ENCODE measurements at places on chromosomes 12 and 14.

DNA sequence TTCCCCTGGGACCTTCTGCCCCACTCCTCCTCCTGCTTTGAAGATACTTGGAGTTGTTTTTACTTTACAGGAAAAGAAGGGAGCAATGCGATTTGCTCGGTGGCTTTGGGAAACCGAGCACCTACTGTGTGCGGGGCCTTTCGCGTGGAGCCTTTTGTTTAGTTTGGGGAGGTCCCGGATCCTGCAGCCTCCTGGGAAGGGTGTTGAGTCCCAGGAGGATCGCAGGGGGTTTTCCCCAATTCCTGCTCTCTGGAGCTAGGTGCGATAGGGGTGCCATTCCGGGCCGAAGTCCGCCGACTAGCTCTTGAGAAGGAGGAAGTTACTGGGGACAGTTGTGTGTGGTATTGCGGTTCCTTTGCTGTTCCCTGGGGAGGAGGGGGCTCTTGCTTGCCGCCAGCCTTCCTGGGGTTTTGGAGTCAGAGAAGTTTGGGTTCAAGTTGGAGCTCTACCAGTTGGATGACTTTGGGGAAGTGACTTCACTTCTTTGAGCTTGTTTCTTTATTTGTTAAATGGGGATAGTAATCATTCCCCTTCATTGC lies 1.1 kb downstream of the BRI3BP start:
- DNase-seq: peak; percentile 83

DNA sequence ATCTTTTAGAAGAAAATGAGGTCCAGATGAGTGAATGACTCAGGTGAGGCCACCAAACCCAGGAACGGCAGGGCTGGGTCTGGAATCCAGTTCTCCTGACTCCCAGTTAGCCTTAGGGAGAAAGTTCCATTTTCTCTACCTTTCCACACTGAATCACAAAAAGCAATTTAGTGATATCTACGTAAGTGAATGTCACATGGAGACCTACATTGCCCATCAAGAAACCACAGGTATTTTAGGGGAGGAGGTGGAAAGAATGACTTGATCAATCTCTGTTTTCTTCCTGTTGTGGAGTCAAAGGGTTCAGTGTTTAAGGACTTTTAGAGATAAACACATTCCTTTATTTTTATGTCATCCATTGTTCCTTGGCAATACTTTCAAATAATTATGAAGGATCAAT lies 106.9 kb upstream of the PTPRB start:
- DNase-seq: no peak

- DNase-seq: no peak
These were observed 123.1 kb downstream of the ZNF664 start for GRCh38 chr12:124096109-124096508.

DNA sequence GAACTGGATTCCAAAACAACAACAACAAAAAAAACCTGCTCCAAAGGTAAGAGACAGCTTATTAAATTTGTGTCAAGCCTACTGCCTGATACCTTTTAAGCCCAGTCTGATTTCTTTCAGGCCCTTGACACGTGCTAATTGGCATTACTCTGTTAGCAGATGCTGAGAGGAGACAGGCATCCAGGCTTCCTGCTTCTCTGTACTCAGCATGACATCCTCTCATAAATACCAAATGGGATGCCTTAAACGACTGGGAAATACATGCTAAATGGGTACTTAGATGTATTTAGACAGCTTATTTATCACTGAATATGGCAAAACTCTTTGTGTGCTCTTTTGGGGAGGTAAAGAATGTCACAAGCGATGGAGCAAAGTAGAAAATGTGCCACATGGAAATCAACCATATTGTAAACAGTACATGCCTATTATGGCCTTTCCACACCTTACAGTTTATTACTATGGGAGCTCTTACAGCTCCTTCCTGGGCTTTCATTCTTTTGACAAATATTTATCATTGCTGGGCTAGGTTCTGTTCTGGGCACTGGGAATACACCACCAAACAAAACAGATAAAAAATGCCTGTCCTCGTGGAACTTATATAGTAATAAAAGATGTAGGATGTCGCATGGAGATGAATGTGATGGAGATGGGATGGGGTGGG lies 11.5 kb upstream of the PCED1B start:
- DNase-seq: no peak

GRCh38 chr12:62098132-62098531 lies 162.1 kb upstream of the USP15 start:
- DNase-seq: no peak

DNA sequence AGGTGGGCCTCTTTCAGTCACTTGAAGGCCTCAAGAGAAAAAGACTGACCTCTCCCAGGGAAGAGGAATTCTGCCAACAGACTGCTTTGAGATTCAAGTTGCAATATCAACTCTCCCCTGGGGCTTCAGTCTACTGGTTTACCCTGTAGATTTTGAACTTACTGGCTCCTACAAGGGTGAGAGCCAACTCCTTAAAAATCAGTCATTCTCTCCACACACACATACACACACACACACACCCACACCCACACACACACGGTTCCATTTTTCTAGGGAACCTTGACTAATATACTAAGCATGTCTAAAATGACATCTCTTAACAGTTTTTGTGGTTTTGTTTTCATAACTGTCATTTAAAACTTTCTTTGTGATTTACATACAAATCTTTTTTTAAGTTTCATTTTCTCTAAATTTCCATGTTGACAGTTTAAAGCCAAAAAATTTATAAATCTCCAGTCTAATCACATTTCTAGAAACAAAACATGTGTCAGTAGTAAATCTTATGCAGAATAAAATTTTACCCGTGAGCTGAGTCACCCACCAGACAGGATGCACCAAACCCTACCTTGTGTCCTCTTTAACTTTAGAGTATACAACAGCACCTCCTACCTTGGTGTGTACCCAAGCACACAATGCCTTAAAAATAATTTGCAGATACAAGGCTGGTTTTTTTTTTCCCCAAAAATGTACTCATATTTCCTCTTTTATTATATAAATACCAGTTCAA lies 394.6 kb downstream of the AEBP2 start:
- DNase-seq: no peak

- no peak for DNase-seq
These were observed 332.2 kb downstream of the DUSP6 start for GRCh38 chr12:89020121-89020480.

DNA sequence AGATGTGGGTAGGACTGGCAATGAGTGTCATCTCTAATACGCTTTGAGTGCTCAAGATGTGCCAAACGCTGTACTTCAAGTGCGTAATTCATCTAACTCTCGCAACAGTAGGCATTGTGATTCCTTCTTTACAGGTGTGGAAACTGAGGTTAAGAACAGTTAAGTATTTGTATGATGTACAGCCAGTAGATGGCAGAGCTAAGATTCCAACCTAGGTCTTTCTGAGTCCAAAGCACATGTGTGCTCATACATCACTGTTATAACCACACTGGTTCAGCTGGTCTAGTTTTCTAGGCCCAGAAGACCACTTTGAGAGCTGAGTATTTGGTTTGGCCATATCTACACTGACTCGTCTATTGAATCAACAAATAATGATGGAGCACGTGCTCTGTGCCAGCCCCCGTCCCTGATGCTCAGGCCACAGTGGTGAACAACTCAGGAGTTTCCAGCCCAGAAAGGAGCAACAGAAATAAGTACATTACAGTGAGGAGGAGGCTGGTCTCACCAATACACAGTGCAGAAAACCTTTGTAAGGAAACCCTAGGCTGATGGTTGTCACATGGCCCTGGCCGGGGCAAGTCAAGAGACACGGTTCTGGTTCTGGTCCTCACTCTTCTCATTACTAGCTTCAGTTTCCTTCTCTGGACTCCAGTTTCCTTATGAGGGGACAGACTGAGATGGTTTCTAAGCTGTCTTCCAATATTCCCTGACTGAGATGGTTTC lies 69.3 kb upstream of the SCN8A start:
- DNase-seq: no peak

DNA sequence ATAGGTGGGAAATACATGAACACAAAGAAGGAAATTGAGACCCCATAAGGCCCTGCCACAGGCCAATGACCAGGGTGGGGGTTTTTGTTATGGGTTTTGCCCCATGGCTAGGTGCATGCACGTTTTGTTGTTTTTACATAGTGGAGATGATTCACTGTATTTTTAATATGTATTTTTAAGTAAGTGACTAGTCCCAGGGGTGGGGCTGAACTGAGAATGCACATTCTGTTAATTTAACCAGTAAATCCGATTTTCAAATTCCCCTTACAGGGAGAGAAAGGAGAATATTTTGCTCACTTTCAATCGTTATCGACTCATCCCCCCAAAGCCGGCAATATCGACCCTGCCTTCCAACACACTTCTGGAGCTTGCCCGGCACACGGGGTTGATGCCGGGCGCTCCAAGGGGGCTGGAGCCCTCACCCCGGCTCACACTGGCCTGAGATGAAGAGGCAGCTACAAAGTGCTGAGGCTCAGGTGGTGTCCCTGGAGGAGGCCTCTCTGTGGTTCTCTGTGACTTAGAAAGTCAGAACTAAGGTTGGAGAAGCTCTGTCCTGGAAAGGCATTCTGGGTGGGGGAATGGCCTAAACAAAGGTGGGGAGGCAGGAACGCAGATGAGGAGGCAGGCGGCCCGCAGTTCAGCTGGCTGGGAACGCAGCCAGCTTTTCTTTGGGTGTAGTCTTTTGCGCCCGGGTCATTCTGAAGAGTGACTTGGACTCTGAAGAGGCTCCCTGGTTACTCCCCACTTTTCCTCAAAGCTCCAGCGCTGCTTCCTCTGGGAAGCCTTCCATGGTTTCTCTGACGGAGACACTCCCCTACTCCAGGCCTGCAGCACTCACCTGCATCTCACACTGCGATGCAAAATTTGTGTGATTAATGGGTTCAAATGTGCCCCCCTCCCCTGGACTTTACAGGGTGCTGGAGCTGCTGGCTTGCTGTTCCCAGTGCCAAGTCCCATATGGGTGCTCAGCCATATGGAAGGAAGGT lies 50.7 kb upstream of the DLK1 start:
- DNase-seq: no peak

DNA sequence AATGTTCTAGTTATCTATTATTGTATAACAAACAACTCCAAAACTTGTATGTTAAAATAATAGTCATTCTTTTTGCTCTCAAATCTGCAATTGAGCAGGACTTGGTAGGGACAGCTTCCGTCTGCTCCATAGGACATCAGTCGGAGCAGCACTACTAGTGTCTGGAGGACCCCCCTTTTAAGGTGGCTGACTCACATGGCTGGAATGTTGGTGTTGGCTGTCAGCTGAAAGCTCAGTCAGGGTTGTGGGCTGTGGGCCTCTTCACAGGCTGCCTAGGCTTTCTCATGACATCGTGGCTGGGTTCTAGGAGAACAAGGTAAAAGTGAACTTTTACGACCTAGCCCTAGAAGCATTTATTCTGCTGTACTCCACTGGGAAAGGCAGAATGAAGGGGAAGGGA lies 160.6 kb downstream of the ANO4 start:
- DNase-seq: no peak

DNA sequence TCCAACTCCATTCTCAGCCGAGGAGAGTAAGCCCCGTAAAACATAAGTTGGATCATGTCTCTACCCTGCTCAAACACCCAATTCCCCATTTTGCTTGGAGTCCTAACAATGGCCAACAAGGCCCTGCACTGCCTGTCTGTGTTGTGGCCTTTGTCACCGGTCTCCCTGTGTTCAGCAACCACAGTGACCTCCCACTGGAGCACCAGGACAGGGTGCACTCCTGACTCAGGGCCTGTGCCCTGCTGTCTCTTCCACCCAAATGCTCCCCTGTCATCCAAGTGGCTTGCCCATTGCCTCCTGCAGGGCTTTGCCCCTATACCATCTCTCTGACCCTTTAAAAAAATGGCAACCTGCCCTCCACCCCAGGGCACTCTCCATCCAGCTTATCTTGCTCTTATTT lies 4.4 kb upstream of the KRT85 start:
- DNase-seq: no peak

DNA sequence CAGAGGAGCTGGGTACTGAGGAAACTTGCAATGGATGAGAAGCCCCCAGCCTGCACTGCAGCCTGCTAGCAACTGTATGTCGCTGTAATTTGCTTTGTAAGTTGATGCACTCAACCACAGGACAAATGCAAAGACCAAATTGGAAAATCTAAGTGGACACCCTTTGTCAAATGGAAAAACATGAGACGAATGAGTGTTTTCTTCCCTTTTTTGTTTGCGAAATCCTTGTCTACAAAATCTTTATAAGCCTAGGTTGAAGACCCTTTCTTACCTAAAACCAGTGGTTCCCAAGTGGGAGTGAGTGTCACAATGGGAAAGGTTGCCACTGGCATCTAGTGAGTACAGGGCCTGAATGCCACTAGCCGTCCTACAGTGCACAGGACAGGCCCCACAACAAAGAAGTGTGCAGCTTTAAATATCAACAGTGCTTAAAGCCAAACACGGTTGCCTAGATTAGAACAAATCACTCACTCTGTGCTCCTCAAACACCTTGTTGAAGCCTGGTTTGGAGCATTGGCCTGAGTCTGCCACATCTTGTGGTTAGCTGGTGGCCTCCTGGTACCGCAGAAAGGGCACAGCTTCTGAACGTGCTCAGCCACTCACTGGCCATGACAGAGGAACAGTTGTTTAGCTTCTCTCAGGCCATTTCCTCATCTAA lies 7.6 kb upstream of the VASH1 start:
- no peak for DNase-seq

GRCh38 chr12:131836193-131836592 lies 8.0 kb downstream of the MMP17 start:
- peak; percentile 15 for DNase-seq

GRCh38 chr14:63996625-63997220 lies 143.9 kb downstream of the SYNE2 start:
- no peak for DNase-seq

DNA sequence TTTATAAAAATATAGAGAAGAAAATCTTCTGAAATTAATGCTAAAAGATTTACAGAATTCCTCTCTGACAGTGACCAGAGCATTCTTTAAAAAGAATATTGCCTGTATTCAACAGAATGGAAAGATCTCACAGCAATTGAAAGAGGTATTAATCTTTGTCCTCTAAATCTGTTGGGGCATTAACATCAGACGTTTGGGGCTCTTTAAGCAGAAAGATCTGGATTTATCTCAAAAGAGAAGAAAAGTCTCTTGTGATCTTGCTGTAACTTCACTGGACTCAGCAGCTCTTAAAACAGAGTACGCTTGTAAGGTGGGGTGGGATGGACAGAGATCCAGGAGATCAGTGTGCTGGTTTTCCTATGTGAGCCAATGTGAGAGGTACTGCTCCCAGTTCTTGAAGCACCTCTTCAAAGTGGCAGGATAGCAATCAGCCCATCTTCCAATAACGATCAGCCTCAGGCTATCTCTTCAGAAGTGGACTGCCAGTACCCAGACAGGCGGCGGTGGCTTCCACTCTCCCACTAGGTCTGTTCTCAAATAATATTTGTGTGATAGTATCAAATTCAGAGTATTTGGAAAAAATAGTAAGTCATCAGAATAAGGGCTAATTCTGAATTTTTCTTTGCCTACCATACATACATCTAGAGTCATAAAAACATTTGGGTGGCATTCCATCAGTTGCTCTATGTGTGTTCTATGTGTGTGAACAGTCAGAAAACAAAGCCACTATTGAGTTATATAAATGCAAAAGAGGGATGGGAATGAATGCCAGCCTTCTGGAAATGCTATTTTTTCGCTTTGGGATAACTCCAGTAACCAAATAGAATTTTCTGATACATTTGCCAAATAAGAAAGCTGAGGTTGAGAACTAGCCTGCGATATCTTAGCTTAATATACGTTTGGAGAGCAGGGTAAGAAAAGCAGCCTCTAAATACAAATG lies 237.4 kb upstream of the RGS6 start:
- DNase-seq: no peak

- peak; percentile 14 for DNase-seq
These were observed 97.5 kb downstream of the CRACR2A start for GRCh38 chr12:3655328-3655900.

Data from B cell (primary cell).